ENCODE measurements at places on chromosomes 7 and 10.

DNA sequence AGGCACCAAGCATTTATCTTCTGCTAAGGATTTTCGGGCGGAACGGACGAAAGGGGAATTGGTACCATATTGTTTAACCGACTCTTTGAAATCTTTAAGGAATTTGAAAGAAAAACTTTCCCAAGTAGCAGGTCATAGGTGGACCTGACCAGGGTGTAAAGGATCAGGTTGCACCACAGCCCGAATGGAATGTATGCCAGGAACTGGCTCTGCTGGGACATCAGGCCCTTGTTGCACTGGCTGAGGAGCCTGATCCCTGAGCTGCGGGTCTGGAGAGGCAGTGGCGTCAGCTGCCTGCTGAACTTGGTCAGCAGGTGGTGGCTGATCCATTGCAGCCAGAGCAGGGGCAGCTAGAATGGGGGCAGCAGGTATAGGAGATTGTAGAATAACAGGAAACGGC, 41.4 kb upstream of the AKR1C2 start:
- no peaks in the 10 kb centered on the region for H3K27me3 ChIP-seq
- H3K27ac ChIP-seq, result no peak overlapping the region
- no peak for DNase-seq
- H3K36me3 ChIP-seq, result no peaks in the 10 kb centered on the region
- H3K4me3 ChIP-seq, result no peak overlapping the region

DNA sequence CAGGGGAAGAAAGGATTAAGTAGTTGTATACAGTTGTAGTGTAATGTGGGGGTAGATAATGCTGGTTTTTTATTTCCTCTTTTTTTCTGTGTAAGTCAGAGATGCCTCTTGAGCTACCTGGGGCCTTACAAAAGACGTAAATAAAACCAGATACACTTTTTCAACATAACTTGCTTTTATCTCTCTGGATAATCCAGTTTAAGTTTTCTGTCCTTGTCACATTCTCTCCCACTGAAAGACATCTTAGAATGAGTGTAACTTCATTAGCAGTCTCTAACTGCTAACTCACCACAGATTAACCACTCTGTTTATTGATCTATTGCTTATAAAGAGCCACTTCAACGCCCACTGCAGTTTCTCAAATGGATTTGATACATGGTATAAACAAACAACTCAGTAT, 64.1 kb upstream of the LRRN3 start:
- no peaks in the 10 kb centered on the region for H3K27me3 ChIP-seq
- H3K36me3 ChIP-seq, result no peaks in the 10 kb centered on the region
- H3K4me3 ChIP-seq, result no peak overlapping the region

GRCh38 chr10:117752103-117752502, 209.6 kb downstream of the EMX2 start:
- no peaks in the 10 kb centered on the region for H3K27me3 ChIP-seq
- H3K27ac ChIP-seq, result no peak overlapping the region
- no peaks in the 10 kb centered on the region for H3K36me3 ChIP-seq
- no peak overlapping the region for H3K4me3 ChIP-seq

- H3K4me1 ChIP-seq, result no peaks in the 10 kb centered on the region
- no peak overlapping the region for H3K4me3 ChIP-seq
- no peaks in the 10 kb centered on the region for H3K36me3 ChIP-seq
- H3K27me3 ChIP-seq, result no peaks in the 10 kb centered on the region
- no peak for DNase-seq
- H3K27ac ChIP-seq, result no peak overlapping the region
These were observed 687.3 kb downstream of the MAGI2 start for GRCh38 chr7:78765943-78766729.

GRCh38 chr10:21512573-21513404, 12.7 kb downstream of the SKIDA1 start:
- DNase-seq, result no peak
- H3K27me3 ChIP-seq, result no peaks in the 10 kb centered on the region
- no peak overlapping the region for H3K27ac ChIP-seq
- no peak overlapping the region for H3K4me3 ChIP-seq

GRCh38 chr7:1942941-1943289, 272.8 kb downstream of the ELFN1 start:
- DNase-seq, result no peak
- H3K27me3 ChIP-seq, result no peaks in the 10 kb centered on the region
- H3K27ac ChIP-seq, result 0 out of 2 replicates have a peak overlapping the region, but pooled peaks have one; percentile 17
- H3K4me3 ChIP-seq, result no peak overlapping the region
- H3K36me3 ChIP-seq, result no peaks in the 10 kb centered on the region

- no peaks in the 10 kb centered on the region for H3K36me3 ChIP-seq
- no peak overlapping the region for H3K27ac ChIP-seq
- no peak for DNase-seq
- no peak overlapping the region for H3K4me3 ChIP-seq
These were observed 98.5 kb upstream of the INSIG1 start for GRCh38 chr7:155198901-155199845.

- H3K4me1 ChIP-seq, result no peaks in the 10 kb centered on the region
- no peaks in the 10 kb centered on the region for H3K27me3 ChIP-seq
- H3K27ac ChIP-seq, result no peak overlapping the region
- H3K4me3 ChIP-seq, result no peak overlapping the region
- H3K36me3 ChIP-seq, result no peaks in the 10 kb centered on the region
These were observed 557.2 kb downstream of the INHBA start for GRCh38 chr7:41145656-41146055.

DNA sequence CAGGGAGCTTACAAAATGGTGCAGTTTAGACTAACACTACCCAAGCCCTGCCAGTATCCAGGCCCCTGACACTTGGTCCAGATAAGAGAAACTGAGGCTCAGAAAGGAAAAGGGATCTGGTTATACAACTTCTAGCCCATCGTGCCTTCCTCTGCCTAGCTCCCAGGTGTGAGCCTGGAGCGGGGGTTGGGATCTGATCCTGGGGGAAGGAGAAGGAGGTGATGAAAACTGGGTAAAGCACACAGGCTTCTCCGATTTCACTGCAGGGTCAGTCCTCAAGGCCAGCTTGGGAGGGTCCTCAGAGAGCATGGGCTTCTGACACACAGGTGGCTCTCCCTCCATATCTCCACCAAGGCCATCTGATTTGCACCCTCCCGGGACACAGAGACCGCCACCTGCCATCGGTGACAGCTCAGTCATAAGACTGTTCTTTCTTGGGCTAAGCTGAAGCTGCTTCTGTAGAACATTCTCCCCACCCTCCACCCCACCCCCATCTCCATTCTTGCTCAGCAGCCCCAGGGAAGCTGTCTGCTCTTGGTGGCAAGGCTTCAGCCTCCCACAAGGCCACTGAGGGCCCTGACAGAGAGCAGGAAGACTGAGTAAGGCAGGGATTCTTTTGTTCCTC, 16.4 kb downstream of the SRRM3 start:
- H3K27ac ChIP-seq, result no peak overlapping the region
- H3K4me1 ChIP-seq, result peaks cover 14% of the 10 kb centered on the region
- H3K27me3 ChIP-seq, result no peaks in the 10 kb centered on the region
- no peaks in the 10 kb centered on the region for H3K36me3 ChIP-seq
- peak overlapping the region; percentile 8 for H3K4me3 ChIP-seq
- no peak for DNase-seq

DNA sequence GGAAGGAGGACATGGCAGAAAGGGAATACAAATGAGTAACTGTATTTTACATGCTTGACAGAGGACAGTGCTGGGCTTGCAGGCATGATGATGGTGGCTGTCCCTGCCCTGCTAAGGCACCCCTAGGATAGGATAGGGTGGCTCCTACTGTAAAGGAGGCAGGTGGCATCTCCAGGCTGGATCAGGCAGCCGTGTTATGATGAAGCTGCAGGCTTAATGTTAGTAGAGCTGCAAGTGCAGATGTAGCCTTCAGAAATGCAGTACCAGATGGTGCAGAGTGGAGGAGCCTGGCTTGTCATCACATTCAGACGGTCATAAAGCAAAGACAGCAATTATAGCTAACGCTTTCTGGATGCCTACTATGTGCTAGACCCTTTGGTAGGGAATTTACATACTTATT, 287.9 kb upstream of the PODXL start:
- no peaks in the 10 kb centered on the region for H3K36me3 ChIP-seq
- H3K4me3 ChIP-seq, result no peak overlapping the region
- H3K4me1 ChIP-seq, result 0 out of 2 replicates have a peak, but pooled peaks cover 2% of the 10 kb centered on the region
- H3K27me3 ChIP-seq, result no peaks in the 10 kb centered on the region
- no peak for DNase-seq

GRCh38 chr7:22726907-22727713, at the start of gene IL6:
TSS of gene IL6 (plus strand) at chr7:22727200. CDS start at chr7:22727263, 63 bp downstream.
- H3K27ac ChIP-seq, result no peak within 1 kb of the TSS
- H3K36me3 ChIP-seq, result no peaks in the 10 kb centered on the region
- no peak within 1 kb of the TSS for H3K4me3 ChIP-seq
- no peak for DNase-seq
- H3K4me1 ChIP-seq, result peaks cover 4% of the 10 kb centered on the region

DNA sequence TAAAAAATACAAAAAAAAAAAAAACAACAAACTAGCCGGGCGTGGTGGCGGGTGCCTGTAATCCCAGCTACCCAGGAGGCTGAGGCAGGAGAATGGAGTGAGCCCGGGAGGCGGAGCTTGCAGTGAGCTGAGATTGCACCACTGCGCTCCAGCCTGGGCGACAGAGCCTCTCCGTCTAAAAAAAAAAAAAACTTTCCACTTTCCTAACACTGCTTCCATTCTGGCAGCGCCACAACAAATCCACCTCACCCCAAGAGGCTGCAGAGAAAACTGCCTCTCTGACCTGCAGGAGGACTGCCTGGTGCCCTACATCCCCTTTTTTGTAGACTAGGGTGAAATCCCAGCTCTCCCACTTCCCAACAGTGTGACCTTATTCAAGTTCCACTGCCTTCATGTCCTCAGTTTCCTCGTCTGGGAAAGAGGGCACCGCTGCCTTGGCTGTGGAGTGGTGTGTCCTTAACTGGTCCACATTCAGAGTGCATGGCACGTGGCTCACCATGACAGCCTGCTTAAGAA, 2.6 kb upstream of the MBL2 start:
- DNase-seq, result no peak
- H3K27ac ChIP-seq, result no peak overlapping the region
- no peaks in the 10 kb centered on the region for H3K27me3 ChIP-seq
- no peak overlapping the region for H3K4me3 ChIP-seq
- H3K4me1 ChIP-seq, result no peaks in the 10 kb centered on the region
- no peaks in the 10 kb centered on the region for H3K36me3 ChIP-seq

- DNase-seq, result no peak
- no peaks in the 10 kb centered on the region for H3K4me1 ChIP-seq
- no peaks in the 10 kb centered on the region for H3K27me3 ChIP-seq
- H3K27ac ChIP-seq, result no peak overlapping the region
- no peak overlapping the region for H3K4me3 ChIP-seq
- no peaks in the 10 kb centered on the region for H3K36me3 ChIP-seq
These were observed 45.8 kb downstream of the RNLS start for GRCh38 chr10:88537322-88537721.

DNA sequence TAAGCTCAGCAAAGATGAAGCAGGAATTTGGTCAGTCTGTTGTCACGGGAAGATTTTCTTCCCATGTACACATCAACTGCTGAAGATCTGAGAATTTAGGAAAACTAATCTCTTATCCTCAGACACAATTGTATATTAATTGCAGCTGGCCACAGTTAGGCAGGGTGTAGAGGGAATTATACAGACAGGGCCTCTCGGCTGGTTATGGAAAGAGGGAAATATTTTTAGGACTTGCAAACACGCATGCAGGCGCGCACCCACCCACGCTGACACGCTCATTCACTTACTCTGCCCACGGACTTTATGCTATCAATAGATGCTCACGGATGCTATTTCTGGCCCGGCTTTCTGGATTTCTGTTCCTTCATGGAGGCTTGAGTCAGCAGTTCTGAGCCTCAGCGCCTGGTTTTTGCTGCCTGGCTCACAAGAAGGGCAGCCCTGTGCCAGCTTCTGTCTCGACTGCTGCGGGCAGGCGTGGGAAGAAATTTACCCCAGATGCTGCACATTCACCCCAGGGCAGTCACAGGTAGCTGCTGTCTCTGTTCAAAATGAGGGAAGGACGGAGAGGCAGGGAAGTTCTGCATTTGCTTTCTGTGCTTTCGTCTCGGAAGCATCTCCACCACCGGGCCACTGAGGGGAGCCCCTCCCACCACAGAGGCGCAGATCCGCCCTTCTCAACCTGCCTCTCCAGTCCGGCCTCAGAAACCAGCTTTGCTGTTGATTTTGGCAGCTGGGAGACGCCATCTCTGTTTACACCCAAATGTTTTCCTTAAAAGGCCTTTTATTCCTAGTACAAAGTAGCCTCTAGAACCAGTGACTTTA, 116.3 kb upstream of the BTBD16 start:
- no peak overlapping the region for H3K4me3 ChIP-seq
- no peaks in the 10 kb centered on the region for H3K27me3 ChIP-seq
- no peak overlapping the region for H3K27ac ChIP-seq
- H3K4me1 ChIP-seq, result peaks cover 15% of the 10 kb centered on the region
- DNase-seq, result no peak

- H3K27me3 ChIP-seq, result peaks cover 6% of the 10 kb centered on the region
- H3K36me3 ChIP-seq, result no peaks in the 10 kb centered on the region
- no peak overlapping the region for H3K27ac ChIP-seq
- peaks cover 33% of the 10 kb centered on the region for H3K4me1 ChIP-seq
- H3K4me3 ChIP-seq, result no peak overlapping the region
These were observed 12.9 kb upstream of the CRYGN start for GRCh38 chr7:151452680-151453325.

GRCh38 chr10:72885953-72886352, 7.6 kb upstream of the OIT3 start:
- peaks cover 20% of the 10 kb centered on the region for H3K36me3 ChIP-seq
- H3K4me3 ChIP-seq, result peak overlapping the region; percentile 8
- H3K27ac ChIP-seq, result no peak overlapping the region
- DNase-seq, result no peak
- no peaks in the 10 kb centered on the region for H3K27me3 ChIP-seq
- peaks cover 5% of the 10 kb centered on the region for H3K4me1 ChIP-seq

GRCh38 chr10:132696728-132697577, 89.0 kb downstream of the NKX6-2 start:
- H3K27ac ChIP-seq, result no peak overlapping the region
- H3K27me3 ChIP-seq, result no peaks in the 10 kb centered on the region
- DNase-seq, result no peak
- no peaks in the 10 kb centered on the region for H3K4me1 ChIP-seq
- H3K36me3 ChIP-seq, result no peaks in the 10 kb centered on the region

DNA sequence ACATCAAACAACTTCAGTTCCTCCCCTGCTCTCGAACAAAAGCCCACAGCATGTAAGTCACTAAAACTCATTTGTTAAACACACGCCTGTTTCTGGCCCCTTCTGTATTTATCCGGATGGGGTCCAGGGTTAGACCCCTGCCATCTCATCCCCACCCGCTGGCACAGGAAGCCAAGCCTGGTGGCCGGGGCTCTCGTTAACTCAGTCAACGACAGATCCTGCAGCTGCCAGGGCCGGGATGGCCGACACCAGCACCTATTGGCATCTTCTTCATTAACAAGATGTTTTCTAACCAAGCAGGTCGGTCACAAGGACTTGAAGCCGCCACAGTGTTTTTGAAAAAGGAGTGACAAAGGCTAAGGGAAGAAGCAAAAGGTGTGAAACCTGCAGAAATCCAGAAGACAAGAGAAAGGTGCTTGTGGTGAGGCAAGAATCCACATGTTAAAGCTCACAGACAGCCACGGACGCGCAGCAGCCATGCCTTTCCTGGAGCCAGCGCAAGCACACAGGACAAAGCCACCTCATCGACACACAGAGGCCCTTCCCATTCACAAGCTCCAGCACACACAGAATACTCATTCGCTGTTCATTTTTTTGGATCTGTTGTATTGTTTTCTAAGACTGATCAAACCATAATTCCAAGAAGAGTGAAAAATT, 202.7 kb downstream of the DIP2C start:
- no peak overlapping the region for H3K27ac ChIP-seq
- peak; percentile 45 for DNase-seq
- H3K36me3 ChIP-seq, result no peaks in the 10 kb centered on the region
- H3K4me3 ChIP-seq, result no peak overlapping the region

- no peak for DNase-seq
- H3K27me3 ChIP-seq, result no peaks in the 10 kb centered on the region
- no peaks in the 10 kb centered on the region for H3K36me3 ChIP-seq
- H3K27ac ChIP-seq, result no peak overlapping the region
- H3K4me3 ChIP-seq, result no peak overlapping the region
These were observed 263.2 kb downstream of the DGKB start for GRCh38 chr7:14639329-14639728.

All from H1 (cell line).